Stimulated activated naive CD4-positive, alpha-beta T cell (primary cell): ENCODE measurements at places on chromosomes 1 and 21.

GRCh38 chr1:160575112-160575664 is 4.1 kb downstream of the CD84 start:
- no peak for DNase-seq

GRCh38 chr1:169878498-169878897 is 15.2 kb downstream of the SCYL3 start:
- no peak for DNase-seq

- no peak for DNase-seq
Measured at GRCh38 chr1:61318319-61319125, 236.2 kb downstream of the NFIA start.

DNA sequence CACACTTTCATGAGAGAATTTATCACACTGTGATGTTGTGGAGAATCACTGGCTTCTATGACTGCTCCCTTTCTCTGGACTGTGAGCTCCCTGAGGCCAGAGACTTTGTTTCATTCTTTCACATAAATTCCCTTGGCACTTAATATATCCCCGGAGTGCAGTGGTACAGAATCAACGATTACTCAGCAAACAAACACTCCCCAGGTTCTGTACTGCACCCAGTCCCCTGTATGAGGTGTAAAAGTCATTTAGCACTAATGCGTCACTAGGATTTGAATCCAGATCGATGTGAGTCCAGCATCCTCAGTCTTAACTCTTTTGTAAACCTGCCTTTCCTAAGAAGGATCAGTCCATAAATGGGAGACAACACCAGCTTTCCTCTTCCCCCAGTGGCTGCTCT is 6.8 kb upstream of the UTP25 start:
- DNase-seq = no peak

DNA sequence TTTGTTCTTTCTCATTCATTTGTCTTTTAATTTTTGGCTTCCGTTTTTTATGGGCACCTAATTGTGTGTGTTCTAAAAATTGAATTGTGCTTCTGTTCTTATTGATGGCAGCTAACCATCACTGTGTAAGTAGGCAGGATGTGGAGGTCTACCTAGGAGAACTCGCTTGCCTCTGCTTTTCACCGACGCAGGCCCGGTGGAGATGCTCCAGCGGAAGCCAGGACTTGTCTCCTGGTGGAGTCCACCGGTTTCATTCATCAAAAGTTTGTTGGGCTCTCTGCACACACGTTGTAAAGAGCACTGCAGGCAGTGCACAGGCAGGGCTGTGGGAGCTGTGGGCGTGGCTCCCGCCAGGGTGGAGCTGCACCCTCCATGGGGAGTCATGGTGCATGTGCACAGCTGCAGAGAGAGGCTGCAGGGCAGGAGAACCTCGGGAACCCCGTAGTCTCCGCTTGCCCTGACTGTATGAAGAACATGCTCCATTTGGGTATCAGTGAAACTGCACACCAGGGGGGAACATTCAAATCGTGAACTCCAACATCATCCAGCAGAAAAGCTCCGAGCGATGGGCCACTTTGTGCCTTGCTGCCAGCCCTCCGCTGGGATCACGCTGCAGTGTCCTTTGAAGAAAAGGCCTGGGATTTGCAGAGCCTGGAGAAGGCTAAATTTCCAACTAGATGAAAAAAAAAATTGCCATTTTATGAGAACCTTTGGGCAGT is 6.0 kb upstream of the C1orf174 start:
- no peak for DNase-seq

GRCh38 chr1:13901597-13901996 is 201.6 kb downstream of the PRDM2 start:
- DNase-seq = no peak

DNA sequence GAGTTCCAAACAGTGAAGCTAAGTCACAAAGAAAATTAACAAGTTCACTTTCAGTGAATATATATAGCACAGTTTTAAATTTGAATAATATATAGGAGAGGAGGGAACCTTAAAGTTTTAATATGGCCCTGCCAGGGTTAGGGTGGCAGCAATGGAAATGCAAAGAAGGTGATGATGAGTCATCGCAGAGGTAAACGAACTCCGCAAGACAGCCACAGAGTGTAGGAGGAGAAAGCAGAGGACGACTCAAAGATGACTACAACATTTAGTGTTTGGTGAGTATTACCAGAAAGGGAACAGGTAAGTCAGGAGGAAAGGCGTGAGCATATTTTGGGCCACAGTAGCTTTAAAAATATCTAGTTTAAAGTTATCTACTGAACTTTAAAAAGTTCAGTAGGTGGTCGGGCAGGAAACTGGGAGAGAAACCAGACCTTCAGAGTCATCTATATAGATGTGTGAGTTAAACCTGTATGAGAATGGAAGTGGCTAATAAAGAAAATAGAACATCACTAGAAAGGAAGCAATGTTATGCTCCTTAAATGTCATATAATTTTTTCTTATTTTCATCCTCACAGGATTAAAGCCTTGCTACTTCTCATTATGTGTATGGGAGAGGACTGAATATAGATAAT is 75.7 kb downstream of the UCHL5 start:
- DNase-seq = no peak

GRCh38 chr1:210214573-210215409 is 17.8 kb upstream of the SERTAD4 start:
- DNase-seq = no peak

DNA sequence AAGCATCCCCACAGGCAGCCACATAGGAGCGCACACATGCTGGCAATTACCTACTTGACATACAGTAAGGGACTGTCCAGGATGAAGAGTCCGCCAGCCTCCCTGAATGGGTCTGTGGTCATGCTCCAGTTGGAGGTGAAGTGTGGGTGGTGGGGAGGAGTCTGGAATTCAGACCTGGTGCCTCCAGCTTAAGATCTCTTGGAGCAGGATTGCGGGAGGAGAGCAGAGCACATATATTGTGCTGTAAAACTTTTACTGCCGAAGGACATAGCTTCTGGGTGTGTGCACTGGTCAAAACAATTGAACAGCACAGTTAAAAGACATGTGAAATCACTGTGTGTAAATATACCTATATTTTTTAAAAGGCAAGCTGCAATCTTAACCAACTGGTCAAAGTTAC is 17.9 kb downstream of the STK40 start:
- DNase-seq = no peak
